ENCODE measurements at places on chromosomes 6 and 20.

GRCh38 chr6:129852257-129852858 lies 8.8 kb downstream of the TMEM244 start:
- no peak for DNase-seq

DNA sequence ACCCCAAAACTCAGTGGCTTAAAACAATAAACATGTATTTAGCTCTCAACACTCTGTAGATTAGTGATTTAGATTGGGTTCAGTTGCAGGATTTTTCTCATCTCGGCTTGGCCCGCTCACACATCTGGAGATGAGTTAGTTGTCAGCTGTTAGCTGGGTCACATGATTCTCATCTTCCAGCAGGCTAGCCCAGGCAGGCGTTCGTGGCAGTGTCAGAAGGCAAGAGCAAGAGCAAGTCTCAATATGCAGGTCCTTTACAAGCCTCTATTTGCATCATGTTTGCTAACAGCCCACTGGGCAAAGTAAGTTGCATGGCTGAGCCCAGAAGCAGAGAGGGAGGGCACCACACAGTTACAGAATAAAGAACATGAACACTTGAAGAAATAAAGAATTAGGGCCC lies 83.6 kb upstream of the MYLIP start:
- no peak for DNase-seq

- DNase-seq: no peak
These were observed 102.7 kb downstream of the JARID2 start for GRCh38 chr6:15348528-15348927.

DNA sequence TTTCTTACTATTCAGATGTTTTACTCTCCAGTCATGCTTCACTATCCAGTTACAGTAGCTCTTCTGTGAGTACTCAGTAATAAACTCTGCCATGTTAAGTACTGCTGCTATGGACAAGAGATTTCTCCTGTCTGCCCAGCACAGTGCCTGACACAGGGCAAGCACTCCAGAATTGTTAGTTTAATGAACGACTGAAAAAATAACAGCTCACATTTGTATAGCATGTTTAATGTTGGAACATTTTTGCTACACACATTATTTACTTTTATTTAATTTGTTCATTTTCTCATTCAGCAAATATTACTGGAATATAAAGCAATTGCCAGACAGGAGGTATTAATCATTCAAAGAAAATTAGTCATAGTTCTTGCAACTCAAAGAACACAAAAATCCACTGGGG lies 142.6 kb upstream of the HMGN3 start:
- DNase-seq: no peak

DNA sequence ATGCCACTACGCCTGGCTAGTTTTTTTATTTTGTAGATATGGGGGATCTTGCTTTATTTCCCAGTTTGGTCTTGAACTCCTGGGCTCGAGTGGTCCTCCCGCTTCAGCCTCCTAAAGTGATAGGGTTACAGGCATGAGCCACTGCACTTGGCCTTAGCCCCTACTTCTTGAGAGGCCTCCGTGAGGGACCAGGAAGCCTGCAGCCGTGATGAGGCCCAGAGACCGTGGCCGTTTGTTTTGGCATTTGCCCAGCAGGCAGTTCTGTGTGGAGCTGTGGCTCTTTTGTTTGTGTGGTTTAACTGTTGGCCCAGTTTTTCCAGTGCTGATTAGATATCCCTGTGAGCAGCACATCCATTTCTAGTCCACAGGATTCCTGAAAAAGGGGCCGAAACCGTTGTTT lies 39.8 kb downstream of the SRSF3 start:
- no peak for DNase-seq

GRCh38 chr6:42142118-42142835 lies at the start of gene C6orf132:
TSS of gene C6orf132 (minus strand) at chr6:42142620. CDS start at chr6:42142444, 176 bp downstream.
- no peak for DNase-seq

DNA sequence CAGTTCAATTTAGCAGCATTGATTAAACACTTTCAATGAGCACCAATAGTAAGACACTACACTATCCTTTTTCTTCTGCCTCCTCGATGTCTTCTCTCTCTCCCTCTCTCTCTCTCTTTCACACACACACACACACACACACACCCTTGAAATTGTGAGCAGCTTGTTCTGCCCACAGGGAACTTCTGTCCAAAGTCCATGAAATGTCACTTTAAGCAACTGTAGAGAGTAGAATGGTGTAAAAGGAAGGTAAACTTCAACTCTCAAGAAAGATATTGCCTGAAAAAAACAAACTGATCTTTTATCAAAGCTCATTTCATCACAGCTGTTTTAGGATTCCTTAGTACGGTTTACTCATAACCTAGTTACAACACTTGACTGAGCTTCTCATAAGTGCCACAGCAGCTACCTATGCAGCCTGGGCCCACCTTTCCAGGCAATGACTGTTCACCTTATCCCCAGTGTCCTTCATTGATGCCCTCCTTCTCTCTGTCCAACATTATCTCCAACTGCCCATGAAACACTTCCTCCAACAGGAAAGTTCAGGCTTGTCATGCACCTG lies 107.0 kb downstream of the TNFRSF21 start:
- DNase-seq: no peak

GRCh38 chr6:148118244-148118643 lies 224.4 kb upstream of the SASH1 start:
- no peak for DNase-seq

DNA sequence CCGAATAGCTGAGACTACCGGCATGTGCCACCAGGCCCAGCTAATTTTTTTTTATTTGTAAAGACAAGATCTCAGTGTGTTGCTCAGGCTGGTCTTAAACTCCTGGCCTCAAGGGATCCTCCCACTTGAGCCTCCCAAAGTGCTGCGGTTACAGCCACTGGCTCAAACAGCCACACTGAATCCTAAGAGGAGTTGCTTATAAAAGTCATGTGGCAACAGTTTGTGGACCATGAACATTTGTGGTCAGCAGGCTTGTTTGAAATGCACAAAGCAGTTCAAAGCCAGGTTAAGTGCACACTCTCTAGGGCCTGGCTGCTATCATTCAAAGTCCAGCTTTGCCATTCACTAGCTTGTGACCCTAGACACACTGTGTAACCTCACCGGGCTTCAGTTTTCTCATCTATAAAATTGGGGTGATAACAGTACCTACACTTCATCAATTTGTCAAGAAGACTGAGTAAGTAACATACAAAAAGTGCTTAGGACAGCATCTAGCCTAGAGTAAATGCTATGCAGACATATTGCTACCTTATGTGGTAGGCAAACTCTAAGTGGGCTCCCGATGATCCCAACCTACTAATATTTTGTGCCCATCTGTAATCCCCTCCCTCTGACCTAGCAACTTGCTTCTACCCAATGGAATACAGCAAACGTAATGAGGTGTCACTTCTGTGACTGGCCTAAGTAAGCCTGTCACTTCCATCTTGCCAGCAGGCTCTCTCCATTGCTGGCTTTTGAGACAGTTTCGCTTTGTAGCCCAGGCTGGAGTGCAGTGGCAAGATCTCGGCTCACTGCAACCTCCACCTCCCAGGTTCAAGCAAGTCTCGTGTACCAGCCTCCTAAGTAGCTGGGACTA lies 122.9 kb downstream of the ZMYND8 start:
- DNase-seq: no peak

DNA sequence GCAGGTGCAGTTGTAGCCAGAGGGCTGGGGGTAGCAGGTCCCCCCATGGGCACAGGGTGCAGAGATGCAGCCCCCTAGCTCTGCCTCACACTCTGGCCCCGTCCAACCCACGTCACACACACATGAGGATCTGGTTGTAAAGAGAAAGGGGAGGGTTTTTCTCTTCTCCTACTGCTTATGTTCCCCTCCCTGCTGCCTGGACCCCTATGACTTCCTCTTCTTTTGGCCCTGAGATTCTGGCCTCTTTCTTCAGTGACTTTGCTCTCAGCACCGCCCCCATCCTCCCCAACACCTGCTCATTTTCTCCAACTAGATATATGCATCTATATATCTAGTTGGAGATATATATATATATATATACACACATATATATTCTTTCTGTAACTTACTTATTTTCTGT lies 9.7 kb downstream of the NOTCH4 start:
- no peak for DNase-seq

DNA sequence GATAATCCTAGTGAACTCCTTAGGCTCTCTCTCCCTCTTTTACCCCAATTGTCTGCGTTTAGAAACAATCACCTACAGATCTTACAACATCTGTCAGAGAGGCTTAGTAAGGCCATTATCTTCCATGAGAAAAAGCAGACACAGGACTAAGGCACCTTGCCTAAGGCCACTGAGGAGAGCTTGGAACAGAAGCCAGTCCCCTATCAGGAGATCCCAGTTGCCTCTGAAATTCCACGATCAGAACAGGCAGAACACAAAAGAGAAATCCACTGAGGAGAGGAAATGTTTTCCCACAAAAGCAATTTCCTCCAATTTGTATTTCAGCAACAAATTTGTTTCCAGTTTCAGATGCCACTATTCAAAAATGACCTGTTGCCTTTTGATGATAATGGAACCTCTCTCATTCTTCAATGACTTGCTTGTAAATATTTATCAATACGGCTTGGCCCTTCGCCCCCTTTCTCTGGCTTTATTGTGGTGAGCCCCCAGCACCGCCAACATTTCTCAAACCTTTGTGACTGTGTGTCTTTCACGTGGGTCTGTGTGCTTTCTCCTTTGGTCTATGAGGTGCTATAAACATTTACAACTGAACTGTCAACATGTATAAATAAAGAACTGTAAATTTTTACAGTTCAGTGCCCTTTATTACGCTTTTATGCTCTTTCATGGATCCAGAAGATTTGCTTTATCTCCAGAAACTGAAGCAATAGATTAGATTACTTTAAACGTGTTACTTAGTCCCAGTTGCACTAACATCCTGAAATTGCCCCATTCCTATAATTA lies 187.8 kb upstream of the PHACTR1 start:
- DNase-seq: no peak

- no peak for DNase-seq
These were observed 11.7 kb downstream of the OSER1 start for GRCh38 chr20:44198872-44199271.

DNA sequence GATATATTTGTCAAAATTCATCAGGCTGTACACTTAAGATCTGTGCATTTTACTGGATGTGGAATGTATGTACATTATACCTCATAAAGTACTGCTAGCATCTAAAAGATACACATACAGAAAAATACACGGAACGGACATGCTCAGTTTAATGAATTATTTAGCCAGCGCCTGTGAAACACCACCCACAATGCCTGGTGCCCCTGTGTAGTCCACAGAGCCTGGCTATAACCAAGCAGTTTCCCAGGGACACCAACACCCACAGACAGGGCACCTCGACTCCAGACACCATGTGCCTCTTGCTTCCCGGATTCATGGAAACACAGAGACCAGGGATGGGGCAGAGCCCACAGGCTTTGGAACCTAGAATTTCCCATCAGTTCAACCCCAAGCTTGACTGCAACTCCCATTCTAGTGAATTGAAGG lies 17.4 kb upstream of the ARMC12 start:
- no peak for DNase-seq

- no peak for DNase-seq
These were observed 67.3 kb downstream of the SMAP1 start for GRCh38 chr6:70734979-70735378.

GRCh38 chr6:139644821-139645220 lies 270.4 kb upstream of the CITED2 start:
- no peak for DNase-seq

DNA sequence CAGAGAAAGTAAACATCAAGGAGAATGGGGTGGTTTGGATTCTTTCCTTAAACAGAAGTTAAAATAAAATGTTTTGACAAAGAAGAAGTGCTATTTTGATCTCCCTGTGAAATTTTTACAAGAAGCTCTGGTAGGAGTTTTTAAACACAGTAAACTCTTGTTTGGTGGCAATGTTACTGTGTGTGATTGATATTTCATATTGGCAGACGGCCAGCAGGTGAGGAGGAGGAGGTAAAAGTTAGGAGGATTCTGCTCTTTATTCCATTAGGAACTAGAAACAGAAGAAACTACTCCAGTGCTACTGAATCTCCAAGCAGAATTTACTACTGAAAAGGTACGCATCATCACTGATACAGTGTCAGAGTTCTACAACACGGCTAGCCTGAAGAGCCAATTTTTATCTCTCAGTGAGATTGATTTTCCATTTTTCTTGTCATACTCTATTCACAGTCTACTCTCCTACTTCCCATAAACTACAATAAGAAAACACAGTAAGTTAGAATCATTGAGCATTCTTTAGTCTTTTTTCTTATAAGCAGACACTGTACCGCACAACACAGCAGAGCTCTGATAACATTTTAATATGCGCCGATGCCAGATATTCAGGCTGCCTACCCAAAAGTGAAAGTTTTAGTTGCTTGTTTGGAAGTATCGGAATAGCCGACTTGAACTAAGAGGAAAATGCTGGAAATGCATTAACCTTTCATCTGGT lies 21.2 kb upstream of the AFDN start:
- no peak for DNase-seq

DNA sequence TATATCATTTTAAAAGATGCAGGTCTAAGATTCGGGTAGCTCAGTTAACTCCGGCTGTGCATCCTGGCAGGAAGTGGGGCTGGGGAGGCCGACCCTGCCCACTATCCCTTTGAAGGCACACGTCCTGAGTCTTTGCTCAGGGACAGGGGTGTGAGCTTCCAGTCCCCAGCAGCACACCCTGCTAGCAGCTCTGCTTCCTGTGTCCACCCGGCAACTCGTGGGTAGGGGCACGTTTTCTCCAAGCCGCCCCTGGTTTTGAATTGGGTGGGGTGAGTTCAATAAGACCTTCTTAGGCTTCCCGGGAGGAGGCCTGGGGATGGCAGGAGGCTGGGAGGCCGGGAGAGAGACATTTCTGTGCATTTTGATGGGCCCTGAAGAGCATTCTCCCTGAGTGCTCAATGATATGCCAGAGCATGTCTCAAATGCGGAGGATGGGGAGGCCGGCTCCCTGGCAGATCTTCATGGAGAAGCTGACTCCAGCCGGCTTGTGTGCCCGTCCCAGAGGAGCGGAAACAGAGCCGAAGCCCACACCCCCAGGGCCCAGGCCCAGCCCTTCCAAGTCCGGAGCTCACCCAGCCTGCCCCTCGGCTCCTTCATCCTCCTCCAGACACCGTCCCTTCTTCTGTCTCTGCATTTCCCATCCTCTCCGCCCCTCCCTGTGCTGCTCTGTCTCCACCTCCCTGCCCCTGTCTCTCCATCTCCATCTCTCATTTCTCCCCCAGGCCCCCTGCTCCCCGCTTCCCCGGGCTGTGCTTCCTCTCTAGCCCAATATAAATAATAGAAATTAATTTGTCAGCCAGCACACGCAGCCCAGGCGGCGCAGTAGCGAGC lies 36.3 kb upstream of the ZFAND3 start:
- DNase-seq: no peak

GRCh38 chr6:101537753-101538316 lies 144.3 kb downstream of the GRIK2 start:
- no peak for DNase-seq

GRCh38 chr20:10475225-10475624 lies 40.1 kb downstream of the SLX4IP start:
- DNase-seq: no peak

- no peak for DNase-seq
These were observed 1405.1 kb downstream of the GRIK2 start for GRCh38 chr6:102798636-102799035.

- no peak for DNase-seq
These were observed 54.8 kb downstream of the PFDN4 start for GRCh38 chr20:54262671-54263070.

- no peak for DNase-seq
These were observed 294.4 kb downstream of the KCNQ5 start for GRCh38 chr6:72916298-72916697.

Measured in stimulated activated CD8-positive, alpha-beta memory T cell treated with anti-CD3 and anti-CD28 coated beads, Interleukin-7, amount 100 ng/mL, for 1 hour (primary cell).